Transverse colon (tissue), 4 donors: ENCODE measurements at places on chromosomes 5 and 9.

GRCh38 chr5:80960531-80961375, 590 bp downstream of the RASGRF2 start:
- DNase-seq, result peak; percentile 10

GRCh38 chr9:18362901-18363685, 110.9 kb upstream of the ADAMTSL1 start:
- DNase-seq, result peak; percentile 10

DNA sequence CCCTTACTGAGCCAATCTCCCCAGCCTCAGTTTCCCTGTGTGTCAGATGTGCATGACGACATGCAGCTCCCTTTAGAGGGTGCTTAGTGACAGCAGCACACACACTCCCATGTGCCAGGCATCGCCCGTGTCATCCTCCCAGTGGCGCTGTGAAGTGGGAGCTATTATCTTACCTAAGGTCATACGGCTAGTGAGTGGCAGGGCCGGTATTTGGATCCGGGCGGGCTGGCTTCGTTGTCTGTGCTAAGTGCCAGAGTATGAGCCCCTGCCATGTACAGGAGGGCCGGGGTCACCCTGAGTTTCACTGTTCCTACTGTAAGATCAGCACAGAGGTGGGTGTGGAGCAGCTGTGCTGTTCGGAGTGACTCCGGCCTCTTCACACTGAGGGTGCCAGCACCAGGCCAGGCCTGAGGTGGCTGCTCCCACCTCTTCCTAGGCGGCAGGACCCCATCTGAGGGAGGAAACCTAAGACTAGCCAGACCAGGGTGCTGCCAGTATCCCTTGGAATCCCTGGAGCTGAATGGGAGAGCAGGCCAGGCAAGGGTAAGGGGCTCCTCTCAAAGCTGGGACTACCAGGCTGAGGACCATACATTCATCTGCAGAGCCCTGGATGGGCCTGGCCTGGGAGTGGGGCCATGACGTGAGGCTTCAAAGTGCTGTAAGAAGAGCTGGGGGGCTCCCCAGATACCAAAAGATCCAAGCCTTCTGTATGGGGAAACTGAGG, 22.5 kb downstream of the AQP7 start:
- no peak for DNase-seq

DNA sequence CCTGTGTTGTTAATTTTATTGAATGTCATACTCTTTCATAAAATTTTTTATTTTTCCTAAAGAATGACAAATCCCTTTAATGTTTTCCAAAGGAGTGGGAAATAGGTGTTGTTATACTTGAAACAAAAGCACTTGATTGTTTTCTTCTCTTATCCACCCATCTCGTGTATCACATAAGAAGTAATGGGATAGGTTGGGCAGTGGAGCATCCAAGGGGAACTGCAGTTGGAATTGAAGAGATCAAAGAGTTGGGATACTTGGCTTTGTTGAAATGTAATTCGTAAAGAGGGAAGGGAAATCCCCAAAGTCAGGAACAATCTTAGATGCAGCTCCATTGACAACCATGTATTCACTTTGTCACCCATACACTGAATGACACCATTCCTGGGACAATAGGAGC, 148.0 kb downstream of the PCSK5 start:
- no peak for DNase-seq

- DNase-seq, result no peak
Measured at GRCh38 chr5:78734094-78734845, 85.7 kb upstream of the LHFPL2 start.

GRCh38 chr9:91055845-91056244, 254.2 kb downstream of the SYK start:
- DNase-seq, result no peak

- no peak for DNase-seq
Measured at GRCh38 chr5:154476354-154477205, 1.4 kb downstream of the HAND1 start.

- no peak for DNase-seq
Measured at GRCh38 chr5:87311405-87312279, 44.0 kb downstream of the RASA1 start.

- no peak for DNase-seq
Measured at GRCh38 chr9:138042640-138043039, 165.1 kb downstream of the CACNA1B start.

GRCh38 chr5:29550523-29550922, 1643.0 kb upstream of the CDH6 start:
- DNase-seq, result no peak

- DNase-seq, result no peak
Measured at GRCh38 chr5:36552651-36553393, 53.6 kb upstream of the SLC1A3 start.

GRCh38 chr5:86542532-86542931, 75.2 kb upstream of the COX7C start:
- no peak for DNase-seq

DNA sequence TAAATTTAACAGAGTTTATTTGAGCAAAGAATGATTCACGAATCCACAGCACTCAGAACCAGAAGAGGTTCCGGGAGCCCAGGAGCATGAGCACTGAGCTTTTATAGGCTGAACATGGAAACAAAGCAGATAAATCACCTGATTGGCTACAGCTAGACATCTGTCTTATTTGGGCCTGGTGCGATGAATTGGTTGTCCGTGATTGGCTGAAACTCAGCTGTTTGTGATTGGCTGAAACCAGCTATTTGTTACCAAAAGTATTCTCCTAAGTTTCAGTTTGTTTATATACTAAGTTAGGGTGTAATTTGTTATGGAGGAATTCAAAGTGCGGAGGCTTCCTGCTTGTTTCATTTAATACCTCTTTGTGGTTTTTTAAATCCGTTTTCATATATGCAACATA, 15.8 kb upstream of the LCP2 start:
- DNase-seq, result no peak
